ENCODE measurements at places on chromosomes 1 and 21.

GRCh38 chr1:97507863-97508262 is 413.0 kb downstream of the DPYD start:
- no peak for DNase-seq

DNA sequence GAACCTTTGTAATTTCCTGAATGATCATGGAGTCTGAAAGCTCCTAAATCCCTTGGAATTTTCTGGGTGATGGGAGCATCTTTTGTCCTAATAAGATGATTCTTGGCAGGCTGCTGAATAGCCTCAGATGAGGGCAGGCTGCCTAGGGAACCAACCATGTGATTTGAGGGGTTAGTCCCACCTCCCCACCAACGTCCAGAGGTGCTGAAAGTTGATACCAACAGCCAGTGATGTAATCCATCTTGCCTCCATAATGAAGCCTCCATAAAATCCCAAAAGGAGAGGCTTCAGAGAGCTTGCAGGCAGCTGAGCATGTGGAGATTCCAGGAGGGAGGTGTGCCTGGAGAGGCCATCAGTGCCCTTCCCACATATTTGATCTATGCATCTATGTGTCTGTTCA is 43.7 kb downstream of the GTF2B start:
- DNase-seq: no peak

DNA sequence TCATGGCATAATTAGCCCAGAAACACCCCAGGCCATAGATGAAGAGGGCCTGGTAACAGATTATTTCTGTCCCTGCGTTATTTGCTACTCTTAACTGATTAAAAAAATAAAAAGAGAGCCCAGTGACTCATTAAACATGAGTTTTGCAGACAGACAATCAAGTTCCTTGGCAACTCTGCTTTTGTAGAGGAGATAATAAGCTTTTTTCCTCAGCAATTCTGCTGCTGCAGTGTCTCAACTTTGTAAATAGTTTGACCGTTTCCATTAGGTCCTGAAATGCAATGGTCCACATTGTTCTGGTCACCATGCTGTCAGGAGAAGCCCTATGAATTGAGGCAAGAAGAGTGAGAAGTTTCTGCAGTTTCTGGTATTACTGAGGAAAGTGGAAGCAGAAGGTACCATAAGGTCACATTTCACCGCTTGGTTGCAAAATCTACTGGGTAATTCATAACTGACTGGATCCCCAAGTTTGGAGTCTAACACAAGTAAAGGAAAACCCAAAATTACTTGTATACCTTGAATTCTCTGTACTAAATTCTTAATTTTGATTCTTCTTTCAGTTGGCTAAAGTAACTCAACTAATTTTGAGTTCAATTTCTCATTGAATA is 139.5 kb downstream of the ZZZ3 start:
- DNase-seq: no peak

DNA sequence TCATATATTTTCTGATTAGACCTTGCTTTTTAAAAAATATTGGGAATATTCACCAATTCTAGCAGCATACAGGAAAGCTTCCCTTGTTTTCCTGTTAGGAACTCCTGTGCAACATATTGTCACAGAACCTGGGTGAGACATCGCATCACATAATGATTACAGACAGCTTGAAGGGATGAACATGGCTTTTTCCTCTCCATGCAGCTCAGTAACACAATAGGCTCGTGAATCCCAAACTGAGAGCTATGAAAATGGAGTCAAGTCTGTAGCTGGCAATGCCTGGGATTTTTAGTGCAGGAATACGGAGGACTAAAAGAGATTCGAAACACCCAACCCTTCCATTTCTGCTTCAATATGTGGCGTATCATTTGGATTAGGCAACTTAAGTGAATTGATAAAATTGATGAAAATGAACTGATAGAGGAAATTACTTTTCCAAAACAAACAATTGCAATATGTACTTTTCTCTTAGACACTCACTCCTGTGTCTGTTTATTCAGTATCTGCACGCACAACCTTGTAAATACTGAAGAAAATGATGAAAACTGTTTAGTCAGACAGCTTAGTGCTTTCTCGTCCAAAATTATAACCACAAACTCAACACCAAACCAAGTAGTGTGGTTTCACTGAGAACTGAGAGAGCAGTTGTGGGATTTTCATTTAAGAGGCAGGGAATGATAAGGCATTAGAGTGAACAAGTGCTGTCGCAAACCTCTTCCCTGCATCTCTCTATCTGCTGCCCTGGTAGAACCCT is 250.4 kb downstream of the PTBP2 start:
- no peak for DNase-seq

- no peak for DNase-seq
These were observed 10.6 kb downstream of the CELSR2 start for GRCh38 chr1:109259674-109260557.

DNA sequence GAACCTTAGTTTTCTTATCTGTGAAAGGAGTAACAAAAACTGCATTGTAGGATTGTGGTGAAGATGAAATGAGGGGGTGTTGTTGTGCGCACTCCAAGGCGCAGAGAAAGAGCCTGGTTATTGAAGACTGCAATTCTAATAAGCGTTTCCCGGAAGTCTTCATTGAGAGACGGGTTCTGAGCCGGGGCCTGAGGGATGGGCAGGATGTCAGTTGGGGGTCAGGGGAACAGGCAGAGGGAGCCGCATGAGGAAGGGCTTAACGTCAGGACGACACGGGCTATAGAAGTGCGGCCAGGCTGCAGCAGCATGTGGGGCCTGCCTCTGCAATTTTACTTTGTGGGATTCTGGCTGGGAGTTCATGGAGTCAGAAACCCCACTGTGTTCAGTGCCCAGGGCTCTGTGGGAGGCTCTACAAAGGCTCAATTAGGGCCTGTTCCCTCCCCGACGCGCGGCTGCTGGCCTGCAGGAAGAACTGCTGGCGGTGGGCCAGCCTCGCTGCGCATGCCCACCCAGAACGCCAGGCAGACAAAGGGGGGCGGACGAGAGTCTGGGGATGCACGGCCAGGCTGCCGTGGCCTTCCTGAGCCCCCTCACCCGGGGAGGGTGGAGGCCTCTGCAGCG is 20.7 kb downstream of the TRIM62 start:
- DNase-seq: no peak

DNA sequence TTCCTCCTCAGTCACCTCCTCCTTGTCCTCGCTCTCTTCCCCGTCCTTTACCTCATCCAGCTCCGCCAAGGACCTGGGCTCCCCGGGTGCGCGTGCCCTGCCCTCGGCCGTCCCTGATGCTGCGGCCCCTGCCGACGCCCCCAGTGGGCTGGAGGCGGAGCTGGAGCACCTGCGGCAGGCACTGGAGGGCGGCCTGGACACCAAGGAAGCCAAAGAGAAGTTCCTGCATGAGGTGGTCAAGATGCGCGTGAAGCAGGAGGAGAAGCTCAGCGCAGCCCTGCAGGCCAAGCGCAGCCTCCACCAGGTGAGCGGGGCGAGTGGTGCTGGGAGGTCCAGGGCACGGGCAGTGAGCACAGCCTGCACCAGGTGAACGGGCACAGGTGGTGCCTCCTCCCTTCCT is 76.2 kb downstream of the SKI start:
- no peak for DNase-seq

- peak; percentile 26 for DNase-seq
These were observed 3.2 kb downstream of the GPR3 start for GRCh38 chr1:27395441-27396195.

DNA sequence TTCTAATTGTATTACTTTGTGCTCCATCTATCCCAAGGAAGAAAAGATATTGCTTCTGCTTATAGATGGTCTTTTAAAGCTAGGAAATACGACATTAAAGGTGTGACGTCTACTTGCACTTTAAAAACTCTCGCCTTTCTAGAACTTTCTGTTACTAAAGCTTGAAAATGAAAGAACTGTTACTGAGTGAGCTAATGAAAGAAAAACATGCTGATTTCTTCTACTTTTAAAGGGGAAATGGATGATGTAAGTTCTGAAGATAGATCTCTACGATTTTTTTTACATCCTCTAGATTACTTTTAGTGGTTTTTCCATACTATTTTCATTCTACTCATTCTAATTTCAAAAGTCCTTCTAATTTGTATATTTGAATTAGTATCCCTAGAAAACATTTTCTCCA is 387.5 kb downstream of the USP25 start:
- no peak for DNase-seq

DNA sequence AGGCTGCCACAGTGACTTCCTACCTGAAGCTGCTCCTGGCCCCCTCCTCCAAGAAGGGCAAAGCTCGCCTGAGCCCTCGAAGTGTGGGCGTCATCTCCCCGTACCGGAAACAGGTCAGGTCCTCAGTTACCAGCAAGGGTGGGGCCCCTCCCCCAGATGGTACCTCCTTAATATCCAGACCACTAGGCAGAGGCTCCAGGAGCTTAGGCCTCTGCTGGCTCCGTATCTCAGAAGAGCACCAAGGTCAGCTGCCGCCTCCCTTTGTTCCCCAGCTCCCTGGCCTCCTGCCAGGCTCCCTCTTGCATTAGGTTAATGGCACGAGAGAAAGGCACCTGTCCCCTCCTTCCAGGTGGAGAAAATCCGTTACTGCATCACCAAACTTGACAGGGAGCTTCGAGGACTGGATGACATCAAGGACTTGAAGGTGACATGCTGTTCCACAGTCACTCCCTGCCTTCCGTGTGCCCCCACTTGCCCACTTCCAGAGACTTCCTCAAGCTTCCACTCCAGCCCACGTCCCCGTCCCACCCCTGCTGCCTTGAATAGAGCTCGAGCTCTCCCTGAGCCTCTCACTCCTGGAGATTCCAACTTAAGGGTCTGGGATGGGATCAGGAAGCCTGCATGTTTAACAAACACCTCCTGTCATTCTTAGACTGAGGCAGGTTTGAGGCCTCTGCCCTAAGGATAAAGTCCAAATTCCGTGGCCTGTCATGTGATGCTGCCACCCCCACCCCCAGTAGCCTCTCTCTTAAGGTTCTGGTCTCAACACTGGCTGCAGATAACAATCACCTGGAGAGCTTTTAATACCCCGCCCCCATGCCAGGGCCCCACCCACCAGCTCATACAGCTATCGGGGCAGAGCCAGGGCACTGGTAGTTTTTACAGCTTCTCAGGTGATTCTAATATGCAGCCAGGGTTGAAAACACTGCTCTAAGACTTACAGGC is 8.3 kb downstream of the RHOC start:
- DNase-seq: no peak

DNA sequence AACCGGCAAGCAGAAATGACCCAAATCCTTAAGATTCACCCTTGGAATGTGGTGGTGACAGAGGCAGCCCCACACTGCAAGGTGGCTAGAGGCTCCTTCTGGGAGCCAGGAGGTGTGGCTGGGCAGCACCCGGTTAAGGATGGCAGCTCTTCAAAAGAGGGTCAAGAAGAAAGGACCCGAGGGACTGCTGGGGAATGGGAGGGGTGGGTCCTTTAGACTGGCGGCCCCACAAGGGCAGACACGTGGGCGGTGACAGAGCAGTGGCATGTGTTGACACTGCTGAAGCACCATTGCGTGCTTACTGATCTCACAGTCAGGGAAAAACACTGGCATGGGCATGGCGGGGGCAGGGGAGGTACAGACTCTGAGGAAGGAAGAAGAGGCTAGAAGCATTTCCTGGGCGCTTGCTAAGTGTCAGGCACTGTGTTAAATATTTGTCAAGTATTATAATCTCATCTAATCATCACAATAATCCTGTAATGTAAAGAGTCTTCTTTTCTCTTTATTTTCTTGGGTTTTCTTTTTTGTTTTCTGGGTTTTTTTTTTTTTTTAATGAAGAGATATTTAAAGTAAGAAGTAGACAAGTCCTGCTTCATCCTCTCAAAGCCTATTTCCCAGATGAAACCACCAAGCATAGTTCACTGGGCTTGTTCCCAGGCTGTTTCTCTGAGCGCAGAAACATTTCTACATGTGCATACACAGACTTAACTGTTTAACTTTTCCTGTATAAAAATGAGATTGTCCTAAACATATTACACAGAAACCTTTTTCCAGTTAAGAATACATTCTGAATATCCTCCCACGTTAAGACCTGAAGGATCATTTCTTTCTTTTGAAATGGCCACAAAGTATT is 165.8 kb upstream of the EDN2 start:
- DNase-seq: no peak

GRCh38 chr1:78799926-78800325 is 150.3 kb downstream of the IFI44 start:
- no peak for DNase-seq

GRCh38 chr1:176193663-176194062 is 13.4 kb downstream of the COP1 start:
- no peak for DNase-seq

- DNase-seq: no peak
These were observed 51.0 kb downstream of the SGIP1 start for GRCh38 chr1:66585002-66585401.

- DNase-seq: no peak
These were observed 147.5 kb downstream of the ZC3H11B start for GRCh38 chr1:219465212-219466093.

DNA sequence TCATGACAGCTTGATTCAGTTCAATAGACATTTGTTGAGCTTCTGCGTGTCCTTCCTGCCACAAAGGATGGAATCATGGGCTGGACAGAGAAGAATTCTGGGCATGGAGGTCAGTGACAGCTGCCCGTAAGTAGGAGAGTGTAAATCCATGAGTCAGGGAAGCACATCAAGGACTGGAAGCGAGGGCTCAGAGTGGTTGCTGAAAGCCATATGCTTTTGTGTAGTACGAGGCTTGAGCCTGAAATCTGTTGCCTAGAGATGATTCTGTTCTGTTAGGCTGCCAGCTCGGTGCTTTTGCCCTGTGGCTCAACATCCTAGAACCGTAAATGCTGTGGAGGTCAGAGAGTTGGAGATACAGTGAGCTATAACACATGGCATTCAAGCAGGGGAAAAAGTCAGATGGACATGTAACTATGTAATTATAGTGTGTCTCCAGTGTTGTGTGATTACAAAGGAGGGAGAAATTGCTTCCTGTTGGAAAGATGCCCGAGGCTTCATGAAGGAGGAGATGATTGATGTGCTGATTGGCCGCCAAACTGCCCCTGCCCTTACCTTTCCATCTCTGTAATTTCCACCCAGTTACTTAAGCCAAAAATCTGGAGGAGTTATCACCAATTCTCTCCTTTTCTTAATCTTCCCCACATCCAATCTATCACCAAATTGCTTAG is 92.8 kb upstream of the CACNA1E start:
- peak; percentile 10 for DNase-seq

DNA sequence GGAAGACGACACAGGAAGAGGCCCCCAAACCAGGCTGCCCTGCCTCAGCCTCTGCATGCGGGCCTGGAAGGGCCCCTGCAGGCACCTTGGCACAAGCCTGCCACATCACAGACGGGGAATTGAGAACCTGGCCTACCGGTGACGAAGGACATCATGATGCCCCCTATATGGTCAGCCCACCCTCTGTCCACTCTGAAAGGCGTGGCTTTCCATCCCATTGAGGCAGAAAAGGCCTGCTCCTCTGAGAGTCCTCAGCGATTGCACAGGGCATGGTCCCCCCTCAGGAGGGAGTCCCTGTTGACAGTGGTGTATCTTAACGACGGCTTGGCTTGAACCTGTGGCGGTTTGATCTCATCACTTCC is 11.4 kb downstream of the KRTAP10-1 start:
- DNase-seq: no peak

GRCh38 chr1:232978091-232978634 is 27.8 kb downstream of the NTPCR start:
- no peak for DNase-seq
